GM10248 (cell line): ENCODE measurements at places on chromosomes 1 and 21.

DNA sequence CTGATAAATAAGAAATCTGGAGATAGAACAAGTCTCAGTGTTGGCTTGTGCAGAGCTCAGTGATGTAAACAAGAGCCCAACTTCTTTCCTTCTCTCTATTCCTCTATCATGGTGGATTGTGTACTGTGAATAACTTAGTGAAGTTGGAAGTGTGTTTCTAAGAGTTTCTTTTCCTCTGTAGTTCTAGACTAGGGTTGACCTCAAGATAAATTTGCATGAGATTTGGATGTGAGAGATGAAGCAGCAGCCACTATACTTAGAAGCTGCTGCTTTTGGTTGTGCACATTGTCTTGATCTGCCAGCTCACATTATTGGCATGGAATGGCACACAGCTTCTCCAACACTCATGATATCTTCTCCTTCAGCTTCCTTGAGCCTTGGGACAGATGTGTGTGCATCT is 198.9 kb upstream of the ZP4 start:
- no peak for DNase-seq

DNA sequence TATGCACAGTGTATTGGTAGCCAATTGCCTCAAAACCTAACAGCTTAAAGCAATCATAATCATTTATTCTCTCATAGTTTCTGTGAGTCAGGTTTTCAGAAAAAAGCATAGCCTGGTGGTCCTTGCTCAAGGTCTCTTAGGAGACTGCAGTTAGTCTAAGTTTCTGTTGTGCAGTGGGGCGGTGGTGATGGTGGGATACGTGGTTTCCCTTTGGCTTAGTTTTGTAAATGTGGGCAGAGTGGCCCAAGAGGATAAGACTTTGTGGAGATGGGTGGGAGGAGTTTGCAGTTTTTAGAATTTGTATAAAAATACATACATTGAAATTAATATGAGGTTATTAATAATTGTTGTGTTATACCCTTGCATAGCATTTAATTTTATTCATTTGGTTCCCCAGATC is 68.6 kb downstream of the NOS1AP start:
- DNase-seq = no peak

DNA sequence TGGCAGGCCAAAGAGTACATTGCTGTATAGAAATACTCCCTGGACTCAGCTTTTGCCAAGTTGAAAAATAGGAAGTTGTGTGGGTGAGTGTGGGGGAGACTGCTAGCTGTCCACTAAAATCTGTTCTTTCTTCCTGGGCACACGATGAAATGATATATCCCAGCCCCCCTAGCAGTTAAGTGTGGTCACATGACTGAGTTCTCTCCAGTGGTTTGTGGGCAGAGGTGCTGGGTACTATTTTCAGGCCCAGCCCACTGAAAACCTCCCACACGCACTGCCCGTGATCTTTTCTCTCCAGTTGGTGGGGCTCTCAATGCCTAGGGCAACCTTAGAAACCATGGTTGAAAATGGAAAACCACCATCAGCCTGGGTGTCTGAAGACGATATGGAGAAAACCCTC is 119.7 kb upstream of the LMO4 start:
- DNase-seq = no peak

- peak; percentile 47 for DNase-seq
Observed at GRCh38 chr1:58104960-58105359, 441.6 kb downstream of the OMA1 start.

DNA sequence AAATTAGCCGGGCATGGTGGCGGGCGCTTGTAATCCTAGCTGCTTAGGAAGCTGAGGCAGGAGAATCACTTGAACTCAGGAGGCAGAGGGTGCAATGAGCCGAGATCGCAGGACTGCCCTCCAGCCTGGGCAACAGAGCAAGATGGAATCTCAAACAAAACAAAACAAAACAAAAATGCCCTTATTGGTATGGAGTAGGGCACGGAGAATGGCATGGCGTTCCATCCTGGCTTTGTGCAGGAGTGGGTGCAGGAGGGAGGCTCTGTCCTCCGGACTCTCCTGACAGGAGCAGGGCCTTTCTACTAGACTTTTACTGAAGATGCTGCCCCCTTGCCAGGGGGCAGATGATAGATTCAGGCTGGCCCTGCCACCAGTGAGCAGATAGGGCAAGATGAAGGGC is 1.0 kb downstream of the TMEM61 start:
- no peak for DNase-seq

- DNase-seq = no peak
Observed at GRCh38 chr1:155083052-155083541, 4.5 kb downstream of the EFNA3 start.

GRCh38 chr1:196115646-196116045 is 492.6 kb downstream of the KCNT2 start:
- no peak for DNase-seq
